WTC11 (cell line): ENCODE measurements at places on chromosomes 7 and 10.
A peak's percentile ranks its signal among the peaks of the same experiment; 100 is the strongest.

- peaks cover 10% of the 10 kb centered on the region; the same call in 1 of the 2 replicates for H3K4me1 ChIP-seq
- DNase-seq, result no peak
- H3K27me3 ChIP-seq, result no peaks in the 10 kb centered on the region
- no peak overlapping the region for H3K4me3 ChIP-seq
- H3K36me3 ChIP-seq, result no peaks in the 10 kb centered on the region
Observed at GRCh38 chr7:20359341-20359963, 28.8 kb downstream of the ITGB8 start.

DNA sequence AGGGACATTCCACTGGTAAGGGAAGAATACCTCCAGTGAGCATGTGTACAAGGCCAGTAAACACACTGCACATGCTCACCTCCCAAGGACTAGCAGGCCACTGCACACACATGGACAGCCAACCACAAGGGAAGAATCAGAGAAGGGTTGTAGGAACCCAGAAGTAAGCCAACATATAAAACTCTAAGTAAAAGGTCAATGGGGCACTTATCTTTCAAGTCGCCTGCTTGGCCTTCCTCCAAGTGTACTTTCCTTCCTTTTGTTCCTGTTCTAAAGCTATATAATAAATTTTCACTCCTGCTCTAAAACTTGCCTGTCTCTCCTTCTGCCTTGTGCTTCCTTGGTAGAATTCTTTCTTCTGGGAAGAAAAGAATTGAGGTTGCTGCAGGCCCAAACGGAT, 33.0 kb downstream of the ORC5 start:
- peak overlapping the region; percentile 86 for H3K27ac ChIP-seq
- H3K36me3 ChIP-seq, result peaks cover 46% of the 10 kb centered on the region
- no peak overlapping the region for H3K4me3 ChIP-seq
- H3K4me1 ChIP-seq, result peaks cover 23% of the 10 kb centered on the region
- DNase-seq, result no peak
- H3K27me3 ChIP-seq, result no peaks in the 10 kb centered on the region

- no peak overlapping the region for H3K27ac ChIP-seq
- no peak overlapping the region for H3K4me3 ChIP-seq
- H3K27me3 ChIP-seq, result no peaks in the 10 kb centered on the region; the same call in 1 of the 2 replicates
- peaks cover 15% of the 10 kb centered on the region; the same call in 1 of the 2 replicates for H3K36me3 ChIP-seq
- no peak for DNase-seq
Observed at GRCh38 chr7:139830292-139830691, 1.2 kb downstream of the TBXAS1 start.

DNA sequence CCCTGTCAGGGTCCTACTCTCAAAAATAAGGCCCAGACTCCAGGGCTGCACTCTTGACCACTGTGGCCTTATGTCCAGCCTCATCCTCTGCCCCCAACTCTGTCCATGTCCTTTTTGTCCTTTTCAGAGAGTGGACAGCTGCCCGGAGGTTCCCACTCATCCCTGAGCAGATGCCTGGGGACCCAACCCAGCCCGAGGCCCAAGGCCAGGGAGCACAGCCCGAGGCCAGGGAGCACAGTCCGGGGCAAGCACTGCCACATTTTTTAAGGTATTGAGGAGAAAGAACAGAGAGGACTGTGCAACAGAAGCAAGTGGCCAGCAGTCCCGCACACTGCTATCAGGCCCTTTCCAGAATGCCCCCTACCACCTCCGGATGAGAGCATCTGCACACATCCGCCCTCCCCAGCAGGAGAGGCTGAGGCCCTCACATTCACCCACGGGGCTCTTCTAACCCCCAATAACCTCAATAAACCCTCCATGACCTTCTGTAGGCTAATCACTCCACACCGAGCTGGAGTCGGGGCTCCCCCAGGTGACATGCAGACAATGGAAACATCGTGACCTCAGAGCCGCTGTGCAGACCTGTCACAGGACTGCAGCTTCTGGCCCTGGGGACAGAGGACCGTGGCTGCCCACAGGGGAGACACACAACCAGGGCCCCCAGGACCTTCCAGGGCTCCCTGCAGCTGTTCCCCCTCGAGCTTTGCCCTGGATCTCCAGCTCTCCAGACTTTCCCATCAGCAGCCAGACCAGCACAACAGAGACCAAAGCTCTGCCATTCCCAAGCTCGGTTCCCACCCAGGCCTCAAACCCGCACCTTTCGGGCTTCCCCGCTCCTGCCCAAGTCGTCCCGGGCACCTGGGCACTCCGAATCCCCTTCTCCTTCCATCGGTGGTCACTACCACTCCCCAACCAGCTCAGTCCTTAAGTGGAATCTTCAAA, 51.4 kb downstream of the CAMK2B start:
- no peak overlapping the region for H3K4me3 ChIP-seq
- H3K27me3 ChIP-seq, result peaks cover 18% of the 10 kb centered on the region
- H3K27ac ChIP-seq, result no peak overlapping the region
- DNase-seq, result no peak

DNA sequence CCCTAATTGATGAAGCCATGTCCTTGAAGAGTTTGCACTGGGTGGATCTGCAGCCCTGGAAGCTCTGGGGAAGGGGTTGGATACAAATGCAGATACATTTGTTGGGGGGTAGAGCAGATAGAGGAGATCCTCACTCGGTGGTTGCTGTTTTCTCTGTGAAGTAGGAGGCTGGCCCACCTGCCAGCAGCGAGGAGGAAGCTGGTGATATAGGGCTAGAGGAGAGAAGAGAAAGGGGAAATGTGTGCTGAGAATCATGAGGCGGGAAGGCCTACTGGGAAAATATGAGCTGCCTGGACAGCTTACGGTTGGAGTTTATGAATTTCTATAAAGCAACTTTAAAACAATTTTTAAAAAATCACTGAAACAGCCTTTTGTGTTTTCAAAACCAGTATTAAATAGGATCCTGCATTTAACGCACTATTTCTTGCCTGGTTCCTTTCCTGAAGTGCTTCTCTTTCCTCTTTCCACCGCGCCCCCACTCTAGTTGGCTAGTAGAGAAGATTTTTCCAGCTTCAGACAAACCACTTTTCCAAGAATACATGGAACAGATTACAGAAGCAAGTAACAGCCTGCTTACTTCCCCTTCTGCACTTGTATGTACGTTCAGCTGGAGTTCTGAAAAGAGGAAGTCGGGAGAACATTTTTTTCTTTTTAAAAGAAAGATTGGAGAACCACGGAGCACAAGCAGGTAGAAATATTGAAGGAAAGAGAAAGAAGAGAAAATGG, 100.6 kb upstream of the GLCCI1 start:
- no peaks in the 10 kb centered on the region for H3K36me3 ChIP-seq
- DNase-seq, result no peak
- H3K27ac ChIP-seq, result no peak overlapping the region
- peaks cover 31% of the 10 kb centered on the region for H3K4me1 ChIP-seq
- H3K27me3 ChIP-seq, result no peaks in the 10 kb centered on the region
- H3K4me3 ChIP-seq, result no peak overlapping the region

GRCh38 chr7:156147756-156148504, 335.7 kb upstream of the SHH start:
- no peak overlapping the region for H3K27ac ChIP-seq
- no peak overlapping the region for H3K4me3 ChIP-seq
- peaks cover 23% of the 10 kb centered on the region for H3K36me3 ChIP-seq
- peaks cover 8% of the 10 kb centered on the region for H3K4me1 ChIP-seq
- H3K27me3 ChIP-seq, result peaks cover 4% of the 10 kb centered on the region; the same call in 1 of the 2 replicates

GRCh38 chr7:5255832-5256231, 26.9 kb upstream of the SLC29A4 start:
- H3K27me3 ChIP-seq, result no peaks in the 10 kb centered on the region; the same call in 1 of the 2 replicates
- H3K4me3 ChIP-seq, result no peak overlapping the region
- H3K36me3 ChIP-seq, result no peaks in the 10 kb centered on the region
- H3K27ac ChIP-seq, result no peak overlapping the region
- DNase-seq, result no peak

DNA sequence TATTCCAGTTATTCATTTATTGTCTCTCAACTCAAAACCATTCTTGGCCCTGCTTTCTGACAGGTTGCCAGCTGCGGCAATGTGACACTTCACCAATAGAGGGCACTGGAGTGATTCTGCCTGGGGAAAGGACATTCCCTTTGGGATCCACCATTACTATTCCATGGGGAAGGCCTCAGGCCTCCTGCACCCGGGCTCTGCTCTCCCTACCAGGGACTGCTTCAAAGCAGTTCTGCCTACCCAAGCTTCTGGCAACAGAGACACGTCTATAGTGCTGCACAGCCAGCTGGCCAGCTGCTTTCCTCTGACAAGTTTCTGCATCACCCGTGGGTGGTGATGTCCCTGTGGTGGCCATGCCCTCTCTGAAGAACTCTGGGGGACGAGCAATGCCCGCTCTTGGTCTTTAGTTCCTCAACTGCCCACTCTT, 163.8 kb downstream of the ELMO1 start:
- no peak overlapping the region for H3K4me3 ChIP-seq
- H3K36me3 ChIP-seq, result no peaks in the 10 kb centered on the region
- peaks cover 39% of the 10 kb centered on the region for H3K4me1 ChIP-seq
- H3K27ac ChIP-seq, result no peak overlapping the region
- peak; percentile 80 for DNase-seq

DNA sequence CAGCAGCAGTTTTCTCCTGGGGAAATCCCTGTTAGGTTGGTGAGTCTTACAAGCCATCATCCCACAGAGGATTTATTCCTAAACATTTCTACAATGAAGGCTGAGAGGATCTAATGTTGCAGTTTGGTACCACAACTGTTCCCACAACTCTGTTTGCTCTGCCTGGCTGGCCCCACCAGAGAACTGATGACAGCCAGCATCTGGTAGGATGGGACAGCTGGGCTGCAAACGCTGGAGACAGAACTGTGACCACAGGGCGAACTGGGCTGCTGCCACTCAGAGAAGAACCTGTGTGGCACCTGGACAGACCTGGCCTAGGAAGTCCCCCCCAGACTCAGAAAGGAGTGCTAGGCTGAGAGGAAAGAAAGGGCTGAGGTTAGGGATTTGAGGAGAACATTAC, 94.8 kb downstream of the CALN1 start:
- DNase-seq, result no peak
- no peak overlapping the region for H3K4me3 ChIP-seq
- peaks cover 5% of the 10 kb centered on the region; the same call in 1 of the 2 replicates for H3K4me1 ChIP-seq
- no peak overlapping the region for H3K27ac ChIP-seq
- H3K36me3 ChIP-seq, result peaks cover 8% of the 10 kb centered on the region; the same call in 1 of the 2 replicates
- no peaks in the 10 kb centered on the region for H3K27me3 ChIP-seq

DNA sequence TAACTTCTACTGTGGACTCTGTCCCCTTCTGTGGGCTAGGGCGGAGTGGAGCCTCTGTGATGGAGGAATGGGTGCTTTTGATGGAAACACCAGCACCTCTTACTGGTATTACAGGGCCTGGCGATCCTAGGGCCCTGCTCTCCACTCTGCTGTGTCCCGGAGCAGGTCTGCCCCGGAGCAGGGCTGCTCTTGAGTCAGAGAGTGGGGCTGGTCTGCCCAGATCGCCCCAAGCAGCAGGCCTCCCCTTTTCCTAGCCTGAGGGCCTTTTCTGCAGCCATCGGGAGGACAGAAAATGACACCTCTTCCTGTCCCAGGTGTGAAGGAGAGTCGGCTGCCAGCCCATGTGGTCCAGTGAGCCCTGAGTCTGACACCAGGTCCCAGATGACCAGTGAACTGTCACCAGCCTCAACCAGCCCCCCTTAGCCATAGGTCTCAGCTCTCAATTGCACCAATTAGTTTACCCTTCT, 1.4 kb downstream of the ZNF282 start:
- H3K36me3 ChIP-seq, result peaks cover 42% of the 10 kb centered on the region
- H3K27me3 ChIP-seq, result no peaks in the 10 kb centered on the region
- no peak for DNase-seq
- peak overlapping the region; percentile 88 for H3K4me3 ChIP-seq

DNA sequence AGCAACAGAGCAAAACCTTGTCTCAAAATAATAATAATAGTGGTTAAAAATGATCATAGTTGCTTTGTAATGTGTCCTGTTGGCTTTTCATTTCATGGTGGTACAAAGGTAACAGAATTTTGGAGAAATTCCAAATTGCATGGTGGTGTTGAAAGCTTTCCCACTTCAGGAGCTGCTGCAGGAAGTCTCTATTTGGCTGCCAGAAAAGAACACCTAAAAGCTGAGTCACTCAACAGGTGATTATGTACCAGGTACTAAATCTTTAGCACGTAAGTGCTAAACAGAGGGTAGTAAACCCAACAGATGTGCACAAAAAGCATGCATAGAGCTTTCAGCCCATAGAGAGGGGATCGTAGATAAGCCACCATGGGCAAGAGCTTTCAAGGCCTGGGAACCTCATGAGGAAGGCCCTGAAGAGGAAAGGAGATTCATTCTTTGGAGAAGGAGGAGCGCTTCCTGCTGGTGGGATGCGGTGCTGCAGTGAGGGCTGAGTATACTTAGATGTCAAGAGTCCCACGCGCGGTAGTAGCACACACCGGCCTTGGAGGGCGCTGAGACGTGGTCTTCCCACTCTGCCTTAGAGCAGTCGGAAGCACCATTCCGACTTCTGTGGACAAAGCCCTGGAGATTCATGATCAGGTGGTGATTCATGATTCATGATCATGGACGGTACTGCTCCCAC, 118.7 kb downstream of the RALA start:
- H3K4me3 ChIP-seq, result no peak overlapping the region
- H3K36me3 ChIP-seq, result peaks cover 3% of the 10 kb centered on the region; the same call in 1 of the 2 replicates
- DNase-seq, result peak; percentile 96
- H3K27me3 ChIP-seq, result no peaks in the 10 kb centered on the region

- H3K27ac ChIP-seq, result peak overlapping the region; percentile 86; the same call in 1 of the 2 replicates
- no peaks in the 10 kb centered on the region for H3K4me1 ChIP-seq
- peaks cover 24% of the 10 kb centered on the region for H3K36me3 ChIP-seq
- no peak for DNase-seq
- H3K4me3 ChIP-seq, result no peak overlapping the region
- no peaks in the 10 kb centered on the region for H3K27me3 ChIP-seq
Observed at GRCh38 chr7:5210751-5211338, 20.8 kb downstream of the WIPI2 start.

- no peak for DNase-seq
- H3K27me3 ChIP-seq, result peaks cover 22% of the 10 kb centered on the region
- H3K36me3 ChIP-seq, result no peaks in the 10 kb centered on the region
- no peak within 1 kb of the TSS for H3K27ac ChIP-seq
Observed at GRCh38 chr7:148590471-148590870, at the start of gene C7orf33. C7orf33 (plus strand) TSS chr7:148590766; CDS start chr7:148590926, 160 bp downstream.

DNA sequence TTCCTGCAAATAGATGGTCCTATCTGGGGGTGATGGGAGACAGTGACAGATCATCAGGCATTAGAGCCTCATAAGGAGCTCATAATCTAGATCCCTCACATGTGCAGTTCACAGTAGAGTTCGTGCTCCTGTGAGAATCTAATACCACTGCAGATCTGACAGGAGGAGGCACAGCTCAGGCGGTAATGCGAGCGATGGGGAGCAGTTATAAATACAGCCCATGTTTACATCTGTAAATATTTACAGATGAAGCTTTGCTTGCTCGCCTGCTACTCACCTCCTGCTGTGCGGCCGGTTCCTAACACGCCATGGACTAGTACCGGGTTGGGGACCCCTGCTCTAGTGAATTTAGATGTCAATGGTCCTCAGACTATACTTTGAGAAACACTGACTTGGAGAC, 17.0 kb upstream of the CDCA7L start:
- no peaks in the 10 kb centered on the region for H3K27me3 ChIP-seq
- no peaks in the 10 kb centered on the region for H3K36me3 ChIP-seq
- no peak overlapping the region for H3K4me3 ChIP-seq
- H3K4me1 ChIP-seq, result 0 out of 2 replicates have a peak, but pooled peaks cover 3% of the 10 kb centered on the region
